ENCODE measurements at places on chromosomes 16 and 17. TPM values are rescaled to one million over a fixed set of nuclear protein-coding genes. Genes with fewer than 3 reads are reported as not detected.

The ZNF205 gene
- polyA plus RNA-seq: not detected

The ABCC11 gene
- 0.20 TPM for polyA plus RNA-seq

The MYO15A gene
- 0.70 TPM for polyA plus RNA-seq

The CDRT15 gene
- not detected for polyA plus RNA-seq

The MEFV gene
- not detected for polyA plus RNA-seq

The TAT gene
- not detected for polyA plus RNA-seq

The CCL3 gene
- not detected for polyA plus RNA-seq

The TP53TG3F gene
- not detected for polyA plus RNA-seq

The SLC38A8 gene
- polyA plus RNA-seq: not detected

The PLA2G10 gene
- polyA plus RNA-seq: 0.73 TPM

The ANKS4B gene
- not detected for polyA plus RNA-seq

The MED13 gene
- polyA plus RNA-seq: 17.8 TPM

The NPW gene
- polyA plus RNA-seq: not detected

The TERB1 gene
- polyA plus RNA-seq: not detected

The TOX3 gene
- polyA plus RNA-seq: 11.7 TPM

The KRTAP1-5 gene
- polyA plus RNA-seq: not detected

The RRAD gene
- polyA plus RNA-seq: not detected

The DYNLL2 gene
- 8.5 TPM for polyA plus RNA-seq

The HOXB4 gene
- polyA plus RNA-seq: not detected

The NEURL4 gene
- polyA plus RNA-seq: not detected

The MYH3 gene
- polyA plus RNA-seq: not detected

The NME2 gene
- 51.9 TPM for polyA plus RNA-seq

The DOC2A gene
- polyA plus RNA-seq: 2.3 TPM

The STRADA gene
- polyA plus RNA-seq: 13.1 TPM

The ROGDI gene
- 27.7 TPM for polyA plus RNA-seq

The SLC43A2 gene
- polyA plus RNA-seq: 1.2 TPM

The SDR42E2 gene
- polyA plus RNA-seq: not detected

The KRTAP9-2 gene
- not detected for polyA plus RNA-seq

The FZD2 gene
- polyA plus RNA-seq: not detected

The HYDIN gene
- polyA plus RNA-seq: 0.80 TPM

The SPATA22 gene
- polyA plus RNA-seq: not detected

The KIF19 gene
- polyA plus RNA-seq: not detected

The GP1BA gene
- polyA plus RNA-seq: 0.38 TPM

The IRX6 gene
- not detected for polyA plus RNA-seq

The MRPL58 gene
- polyA plus RNA-seq: 34.8 TPM

The TLCD2 gene
- 0.22 TPM for polyA plus RNA-seq

The KCNJ18 gene
- not detected for polyA plus RNA-seq
